ENCODE measurements at places on chromosomes 1 and 21. TPM values are rescaled to one million over a fixed set of nuclear protein-coding genes. Genes with fewer than 3 reads are reported as not detected.

TSACC gene
- polyA plus RNA-seq: 2.6 TPM

FAM163A gene
- not detected for polyA plus RNA-seq

TMEM52 gene
- polyA plus RNA-seq: 0.37 TPM

MYOG gene
- not detected for polyA plus RNA-seq

- DNase-seq: no peak
These were observed 45.0 kb downstream of the UBASH3A start for GRCh38 chr21:42448686-42449085.

- DNase-seq: peak; percentile 97
These were observed at the start of gene PIK3R3 for GRCh38 chr1:46132529-46133180. Gene PIK3R3, minus strand, starts transcription at chr1:46132629. Its CDS starts 677 bp downstream, at chr1:46131952.

DNA sequence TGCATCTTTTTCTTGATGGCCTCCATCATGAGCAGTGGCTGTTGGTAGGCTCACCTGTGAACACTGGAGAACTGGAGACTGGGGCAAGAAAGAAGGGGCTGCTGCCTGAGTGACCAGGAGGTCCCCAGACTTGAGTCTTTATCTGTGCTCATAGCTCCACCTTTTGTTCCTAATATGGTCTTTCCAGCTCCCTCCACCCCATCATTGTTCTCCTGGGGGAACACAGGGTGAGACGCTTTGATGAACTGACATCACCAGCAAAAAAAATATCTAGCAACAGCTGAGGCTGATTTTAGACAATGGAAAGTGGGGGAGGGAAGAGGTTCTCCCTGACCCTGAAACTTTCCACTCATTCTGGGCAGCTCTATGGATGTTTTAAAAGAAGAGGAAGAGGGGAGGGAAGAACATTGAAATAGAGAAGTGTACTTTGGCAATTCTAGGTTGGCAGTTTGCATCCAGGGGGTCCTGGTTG, at the start of gene TPM3:
TPM3 (minus strand) TSS at position 111 of the 472 bp plus-strand sequence; CDS start at position 29, 82 bp downstream.
- DNase-seq: no peak

- no peak for DNase-seq
These were observed 988 bp downstream of the SLC35A3 start for GRCh38 chr1:99970713-99971255.

DNA sequence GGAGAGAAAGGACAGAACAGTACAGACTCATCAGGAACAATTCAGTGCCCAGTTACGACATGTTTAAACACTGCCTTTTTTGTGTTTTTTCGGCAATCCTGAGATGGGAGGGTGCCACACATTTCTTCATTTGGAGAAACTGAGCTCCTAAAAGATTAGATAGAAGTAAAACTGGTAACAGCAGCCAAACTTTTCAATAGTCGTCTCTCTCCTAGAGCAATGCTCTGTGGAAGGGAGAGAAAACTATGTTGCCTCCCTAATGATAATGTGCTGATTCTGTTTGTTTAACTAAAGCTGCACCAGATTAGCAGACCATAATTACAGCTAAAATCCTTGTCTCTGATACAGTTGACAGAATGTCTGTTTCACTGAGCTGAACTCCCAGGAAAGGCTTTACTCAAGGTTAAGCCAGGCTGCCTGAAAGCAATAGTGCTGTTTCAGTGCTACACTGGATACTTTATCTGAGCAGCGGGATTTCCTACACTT, 76.2 kb upstream of the CXADR start:
- no peak for DNase-seq

DNA sequence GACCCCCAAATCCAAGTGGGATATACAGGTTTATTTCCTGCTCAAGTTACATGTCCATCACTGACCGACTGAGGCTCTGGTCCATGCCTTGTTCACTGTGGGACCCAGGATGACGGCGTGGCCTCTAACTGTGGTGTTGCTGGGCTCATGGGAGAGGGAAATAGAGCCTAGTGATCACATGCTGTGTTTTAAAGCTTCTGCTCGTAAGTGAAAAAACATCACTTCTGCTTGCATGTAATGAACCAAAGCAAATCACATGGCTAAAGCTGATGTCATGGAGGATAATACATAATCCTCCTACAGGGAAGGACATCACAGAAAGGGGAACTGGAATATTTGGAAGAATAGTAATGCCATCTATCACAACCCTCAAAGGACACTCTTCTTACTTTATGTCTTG, 107.6 kb downstream of the FASLG start:
- no peak for DNase-seq
